H4 (cell line): ENCODE measurements at places on chromosomes 4 and X. TPM values are rescaled to one million over a fixed set of nuclear protein-coding genes. Genes with fewer than 3 reads are reported as not detected.

DNA sequence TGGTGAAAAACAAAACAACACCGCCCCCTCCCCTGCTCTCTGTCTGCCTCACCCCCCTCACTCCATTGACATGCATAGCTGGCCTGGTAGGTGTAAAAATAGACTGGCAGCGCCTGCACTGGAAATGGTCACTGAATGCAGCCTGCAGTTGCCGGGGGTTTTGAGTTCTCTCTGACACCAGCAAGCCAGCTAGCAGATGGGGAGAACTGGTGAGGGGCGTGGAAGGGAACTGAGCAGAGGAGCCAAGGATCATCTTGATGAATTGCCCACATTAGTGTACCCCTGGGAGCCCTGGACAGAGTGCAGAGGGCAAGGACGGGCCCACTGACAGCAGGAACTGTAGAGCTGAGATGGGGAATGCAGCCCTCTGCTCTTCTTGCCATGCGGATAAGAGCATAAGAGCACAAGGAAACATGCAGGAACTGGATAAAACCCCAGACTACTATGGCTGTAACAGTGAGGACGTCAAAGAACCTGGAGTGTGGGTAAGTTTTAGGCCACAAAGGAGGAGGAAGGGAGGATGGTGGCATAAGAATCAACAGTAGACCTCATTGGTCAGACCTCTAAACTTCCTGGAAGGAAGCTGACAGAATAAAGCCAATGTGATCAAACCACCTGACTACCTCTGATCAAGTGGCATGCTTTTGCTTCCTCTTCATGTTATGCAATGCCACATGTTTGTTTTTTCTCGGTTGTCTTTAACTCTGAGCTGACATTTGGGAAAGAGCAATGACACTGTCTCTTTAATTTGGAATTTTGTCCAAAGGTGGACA, 96.3 kb downstream of the ANK2 start:
- DNase-seq = peak; percentile 10

DNA sequence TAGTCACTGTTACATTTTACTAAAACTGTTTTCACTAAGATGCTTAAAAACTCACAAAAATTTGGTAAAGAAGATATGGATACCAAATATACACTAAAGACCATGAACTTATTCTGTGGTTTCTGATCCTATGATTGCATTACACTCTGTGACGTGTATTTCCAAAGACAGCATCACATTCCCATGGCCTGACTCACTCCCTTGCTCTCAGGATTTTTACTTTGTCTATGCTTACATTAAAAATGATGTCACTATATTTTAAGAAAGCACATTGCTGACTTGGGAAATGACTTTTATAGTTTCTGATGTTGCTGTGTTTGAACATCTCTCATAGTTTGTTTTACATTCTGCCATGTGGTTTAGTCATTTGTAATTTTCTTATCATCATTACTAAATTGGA, 327.9 kb upstream of the MAGEB18 start:
- peak; percentile 47 for DNase-seq

- no peak for DNase-seq
Measured at GRCh38 chr4:97994765-97995465, 148.4 kb downstream of the STPG2 start.

- DNase-seq = peak; percentile 62
Measured at GRCh38 chr4:126583509-126583908, 1049.2 kb upstream of the INTU start.

GRCh38 chrX:69565247-69565815, 50.6 kb upstream of the EDA start:
- no peak for DNase-seq

The PPBP gene
- total RNA-seq = not detected in 2 replicates

The CHST7 gene
- total RNA-seq = 0.80 and 2.2 TPM in 2 replicates

The PCDH11X gene
- 0.72 and 1.2 TPM in 2 replicates for total RNA-seq

The GPR34 gene
- total RNA-seq = not detected in 2 replicates

The EXOSC9 gene
- total RNA-seq = 57.6 and 75.5 TPM in 2 replicates
